Anterior cingulate cortex (tissue), 58 donors: ENCODE measurements at places on chromosomes 6 and 20.

- DNase-seq, result no peak
Measured at GRCh38 chr6:23441808-23442461, 684.1 kb upstream of the NRSN1 start.

DNA sequence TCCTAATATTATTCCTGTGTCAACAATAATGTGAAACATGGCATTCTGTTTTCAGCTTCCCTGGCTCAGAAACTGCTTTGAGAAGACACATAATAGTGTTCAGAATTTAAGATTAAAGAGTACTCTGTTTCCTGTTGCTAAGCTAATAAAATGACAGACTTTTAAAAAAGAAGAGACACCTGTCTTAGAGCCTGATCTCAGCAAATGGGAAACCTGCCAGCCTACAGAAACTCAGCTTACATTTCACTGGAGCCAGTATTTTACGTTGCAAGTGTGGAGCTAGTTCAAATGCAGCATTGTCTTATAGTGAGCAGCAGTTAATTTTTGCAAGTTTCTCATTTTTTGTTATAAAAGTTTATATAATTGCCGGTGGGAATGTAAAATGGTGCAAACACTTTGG is 28.8 kb downstream of the KIZ start:
- DNase-seq, result no peak

DNA sequence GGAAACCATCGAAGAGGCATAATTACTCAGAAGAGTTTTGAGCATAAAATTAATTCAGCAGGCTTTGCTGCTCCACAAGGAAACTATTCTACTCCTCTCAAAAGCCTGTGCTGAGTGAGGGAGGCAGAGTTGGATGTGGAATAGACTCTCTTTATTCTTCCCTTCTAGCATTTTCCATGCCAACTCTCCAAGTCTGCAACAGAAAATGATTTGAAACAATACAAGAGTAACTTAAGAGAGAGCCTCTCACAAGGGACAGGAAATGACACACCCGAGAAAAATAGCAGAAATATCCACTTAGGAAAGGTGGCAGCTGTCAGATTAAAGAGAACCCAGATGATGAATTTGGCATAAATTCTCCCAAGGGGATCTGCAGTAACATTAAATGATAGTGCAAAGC is 26.3 kb upstream of the LAMP5 start:
- DNase-seq, result no peak

DNA sequence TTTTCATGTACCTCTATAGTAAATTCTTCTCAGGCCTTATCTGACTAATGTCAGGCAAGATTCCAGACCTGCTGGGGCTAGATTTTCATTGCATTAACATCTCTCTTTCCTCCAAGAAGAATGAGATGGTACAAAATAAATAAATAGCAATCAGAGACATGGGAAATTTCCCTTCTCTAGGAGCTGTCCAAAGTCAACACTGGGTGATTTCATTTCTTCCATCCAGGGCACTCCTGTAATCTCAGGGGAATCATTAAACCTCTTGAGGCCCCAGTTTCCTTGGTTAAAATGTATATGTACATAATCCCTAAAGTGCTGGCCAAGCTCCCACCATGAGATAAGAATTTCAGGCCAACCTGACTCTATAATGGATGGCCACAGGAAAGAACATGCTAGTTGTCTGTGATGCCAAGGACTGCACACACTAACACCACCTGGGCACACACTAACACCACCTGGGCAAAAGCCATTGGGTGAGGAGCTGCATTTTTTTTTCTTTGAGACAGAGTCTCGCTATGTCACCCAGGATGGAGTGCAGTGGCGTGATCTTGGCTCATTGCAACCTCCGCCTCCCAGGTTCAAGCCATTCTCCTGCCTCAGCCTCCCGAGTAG is 912 bp downstream of the IL17F start:
- no peak for DNase-seq

DNA sequence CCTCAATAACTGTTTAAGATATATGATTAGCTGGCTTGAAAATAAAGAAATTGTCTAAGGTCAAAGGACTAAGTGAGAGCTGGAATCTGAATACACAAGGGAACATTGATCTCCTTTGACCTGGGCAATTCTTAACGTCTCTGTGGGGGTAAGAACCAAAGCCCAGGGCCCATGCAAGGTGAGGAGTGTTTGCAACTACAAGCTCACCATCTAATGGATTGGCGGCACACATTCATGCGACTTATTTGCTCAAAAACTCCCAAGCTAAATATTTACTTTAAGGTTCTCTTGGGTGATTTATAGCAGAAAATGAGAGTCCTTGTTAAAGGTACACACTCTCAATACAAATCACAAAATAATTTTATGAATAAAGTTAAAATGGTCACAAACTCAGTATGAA is 392.0 kb upstream of the FLRT3 start:
- DNase-seq, result no peak

- no peak for DNase-seq
Measured at GRCh38 chr6:41272591-41273240, 13.8 kb downstream of the TREM1 start.

- no peak for DNase-seq
Measured at GRCh38 chr6:134814076-134814695, 135.7 kb downstream of the ALDH8A1 start.

DNA sequence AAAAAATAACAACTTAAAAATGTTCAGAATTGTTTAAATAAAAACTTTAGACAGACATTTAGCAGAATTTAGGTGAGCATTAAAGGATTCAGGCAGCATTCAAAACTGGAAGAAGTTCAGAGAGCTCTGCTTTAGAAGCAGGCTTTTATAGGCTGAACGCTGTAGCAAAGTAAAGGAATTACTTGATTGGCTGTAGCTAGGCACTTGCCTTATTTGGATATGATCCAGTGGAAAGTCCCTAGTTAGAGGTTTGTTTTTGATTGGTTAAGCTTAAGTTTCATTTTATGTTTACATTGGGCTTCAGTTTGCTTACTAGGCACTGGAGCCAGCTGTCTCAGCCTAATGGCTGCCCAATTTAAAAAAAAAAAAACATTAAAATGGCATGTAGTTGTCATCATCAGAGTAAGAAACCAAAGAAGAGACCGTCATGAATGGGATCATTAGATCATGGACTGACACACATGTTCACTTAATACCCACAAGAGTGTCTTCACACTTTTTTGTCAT is 65.1 kb downstream of the CBFA2T2 start:
- DNase-seq, result no peak

GRCh38 chr20:6632187-6632586 is 135.3 kb upstream of the BMP2 start:
- DNase-seq, result peak; percentile 1

GRCh38 chr20:25592135-25592852 is 7.0 kb upstream of the NINL start:
- no peak for DNase-seq

- DNase-seq, result no peak
Measured at GRCh38 chr6:168724669-168725570, 283.9 kb downstream of the SMOC2 start.

- DNase-seq, result no peak
Measured at GRCh38 chr6:170128811-170129681, 161.8 kb downstream of the DLL1 start.

DNA sequence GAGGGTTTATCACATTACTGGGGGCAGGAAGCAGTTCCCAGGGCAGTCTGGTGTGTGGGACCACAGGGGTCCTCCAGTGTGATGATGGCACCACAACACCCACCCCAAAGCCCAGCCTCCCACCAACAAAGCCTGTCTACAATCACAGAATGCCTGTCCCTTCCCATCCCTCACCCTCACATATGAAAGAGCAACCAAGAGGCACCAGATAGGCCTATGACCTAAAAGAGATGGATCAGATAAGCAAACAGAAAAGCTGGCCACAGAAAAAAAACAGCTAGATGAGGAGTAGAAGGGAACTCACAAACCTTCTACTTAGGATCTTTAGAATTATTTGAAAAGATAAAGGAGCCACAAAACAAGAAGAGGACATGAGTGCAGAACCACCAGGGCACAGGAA is 54.3 kb downstream of the SERAC1 start:
- DNase-seq, result no peak

GRCh38 chr6:154251116-154251515 is 105.5 kb downstream of the IPCEF1 start:
- DNase-seq, result no peak

- no peak for DNase-seq
Measured at GRCh38 chr6:135707426-135707825, 144.1 kb upstream of the PDE7B start.

DNA sequence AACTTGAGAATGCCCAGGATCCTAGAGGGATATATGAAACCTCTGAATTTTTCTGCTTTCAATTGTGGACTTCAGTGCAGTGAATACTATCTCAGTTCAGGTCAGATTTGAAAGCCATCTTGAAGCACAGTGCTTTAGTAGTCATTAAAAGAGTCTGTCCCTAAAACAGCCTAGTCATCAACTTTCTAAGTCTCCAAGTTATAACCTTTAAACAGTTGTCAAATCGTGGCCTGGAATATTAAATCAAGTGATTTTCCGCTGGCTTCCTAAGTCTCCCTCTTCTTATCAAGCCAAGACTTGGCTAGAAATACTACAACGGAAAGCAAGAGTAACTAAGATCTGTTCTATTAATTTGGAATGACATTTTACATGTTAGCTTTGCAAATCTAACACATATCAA is 45.8 kb downstream of the SCML4 start:
- DNase-seq, result no peak

- DNase-seq, result no peak
Measured at GRCh38 chr6:106749609-106750008, 120.2 kb downstream of the QRSL1 start.

GRCh38 chr6:97406633-97407032 is 123.6 kb upstream of the MMS22L start:
- DNase-seq, result no peak

DNA sequence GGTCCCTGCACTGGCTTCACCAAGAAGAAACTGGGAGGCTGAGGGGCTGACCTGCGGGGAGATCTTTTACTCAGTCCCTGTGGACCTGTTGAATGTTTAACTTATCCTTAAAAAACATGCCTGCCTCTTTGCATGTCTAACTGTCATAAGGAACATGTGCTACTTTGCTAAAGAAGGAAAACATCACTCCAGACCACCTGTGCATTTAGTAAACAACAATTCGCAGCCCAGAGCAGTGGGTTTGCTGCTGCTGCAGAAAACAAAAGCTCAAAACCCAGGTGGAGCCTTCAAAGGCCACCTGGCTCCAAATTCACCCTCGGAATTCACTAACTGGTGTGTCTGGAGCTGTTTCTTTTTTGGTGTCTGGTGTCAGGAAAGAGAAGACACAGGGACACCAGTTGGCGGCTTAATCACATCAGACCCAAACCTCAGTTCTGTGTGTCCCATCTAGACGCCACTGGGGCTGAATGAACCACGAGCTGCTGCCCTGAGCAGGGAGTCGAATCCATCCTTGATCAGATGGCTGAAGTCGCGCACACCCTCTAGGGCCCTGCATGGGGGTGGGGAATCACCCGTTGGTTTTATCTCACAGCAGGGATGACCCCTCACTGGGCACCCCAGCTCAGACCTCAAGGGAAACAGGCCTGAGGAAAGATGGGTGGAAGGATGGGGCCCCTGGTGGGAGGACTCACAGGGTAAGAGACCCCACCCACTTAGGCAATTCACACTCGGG is 344.3 kb downstream of the PREX1 start:
- DNase-seq, result no peak

- DNase-seq, result no peak
Measured at GRCh38 chr6:162485464-162485863, 242.1 kb downstream of the PRKN start.

DNA sequence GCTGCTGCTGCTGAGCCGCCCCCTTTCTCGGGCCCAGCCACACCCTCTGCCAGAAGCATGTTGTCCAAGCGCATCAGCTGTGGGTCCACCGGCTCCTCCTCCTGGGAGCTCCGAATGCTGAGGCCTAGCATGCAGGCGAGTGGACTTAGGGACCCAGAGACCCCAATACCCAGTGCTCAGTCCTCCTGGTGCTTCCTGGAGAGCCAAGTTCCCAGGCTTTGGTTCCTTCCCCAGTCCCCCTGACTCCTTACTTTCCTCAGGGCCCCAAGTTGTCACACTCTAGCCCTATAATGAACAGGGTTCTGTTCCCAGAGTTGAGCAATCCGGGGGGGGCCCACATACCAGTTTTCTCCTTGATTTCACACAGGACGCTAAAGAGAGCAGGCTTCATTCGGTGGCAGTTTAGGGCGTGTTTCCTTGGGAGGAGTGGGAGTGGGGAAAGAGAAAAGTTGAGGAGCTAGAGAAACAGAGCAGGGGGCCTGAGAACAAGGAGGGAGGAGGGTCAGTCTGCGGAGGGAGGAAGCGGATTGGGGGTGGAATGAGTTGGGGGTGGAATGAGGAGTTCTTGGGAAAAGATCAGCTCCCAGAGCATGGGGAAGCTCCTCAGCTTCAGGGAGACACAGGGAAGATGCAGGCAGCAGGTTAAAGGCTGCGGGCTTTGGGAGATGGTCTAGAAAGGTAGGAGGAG is 1.5 kb downstream of the PBX2 start:
- no peak for DNase-seq

GRCh38 chr6:117288083-117288715 is 22.8 kb downstream of the VGLL2 start:
- no peak for DNase-seq

GRCh38 chr20:2706688-2707352 is 14.2 kb downstream of the EBF4 start:
- no peak for DNase-seq

- DNase-seq, result no peak
Measured at GRCh38 chr6:86682297-86682696, 255.0 kb upstream of the HTR1E start.

- DNase-seq, result no peak
Measured at GRCh38 chr20:55086421-55086820, 611.0 kb downstream of the DOK5 start.

DNA sequence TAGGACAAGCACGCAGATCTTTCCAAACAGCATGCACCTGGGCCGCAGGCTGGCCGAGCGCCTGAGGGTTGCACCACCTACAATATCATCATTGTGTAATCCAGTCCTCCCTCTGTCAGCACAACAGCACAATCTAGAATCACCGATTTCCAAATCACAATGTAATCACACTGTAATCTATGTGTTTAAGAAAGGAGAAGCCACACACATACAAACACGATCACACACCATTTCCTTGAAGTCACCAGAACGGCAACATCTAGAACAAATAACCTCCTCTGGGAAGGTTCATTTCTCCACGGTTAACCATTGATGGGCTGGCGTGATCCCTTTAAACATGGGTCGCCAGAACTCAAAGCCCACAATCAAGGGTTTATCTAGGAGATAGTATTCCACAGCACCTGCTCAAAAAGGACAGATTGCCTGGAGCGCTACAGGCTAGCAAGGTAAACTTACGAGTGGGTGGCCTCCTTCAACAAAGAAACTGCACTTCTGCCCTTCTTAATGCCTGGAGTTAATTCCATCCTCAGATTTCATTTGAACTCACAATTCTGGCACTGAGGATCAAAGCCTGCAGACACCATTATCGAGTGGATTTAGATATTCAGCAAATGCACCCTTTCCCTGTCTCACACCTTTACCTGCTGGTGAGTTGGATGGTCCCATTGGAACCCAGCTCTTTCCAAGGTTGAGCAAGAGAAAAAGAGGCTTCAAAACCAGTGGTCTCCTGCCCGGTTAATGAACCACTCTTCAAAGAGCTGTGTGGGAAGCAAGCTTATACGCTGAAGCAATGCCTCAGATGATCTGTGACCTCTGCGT is 83.8 kb upstream of the FOXQ1 start:
- no peak for DNase-seq

- no peak for DNase-seq
Measured at GRCh38 chr20:61763740-61764400, 301.8 kb downstream of the TAF4 start.
